ENCODE measurements at places on chromosomes 5 and 9. TPM values are rescaled to one million over a fixed set of nuclear protein-coding genes. Genes with fewer than 3 reads are reported as not detected.

The ADCY2 gene
- total RNA-seq: 0.52 TPM

The KIF4B gene
- total RNA-seq: not detected

The MYORG gene
- 65.2 TPM for total RNA-seq

The LRRC70 gene
- total RNA-seq: 2.4 TPM

The STPG3 gene
- total RNA-seq: not detected

The ANKRD34B gene
- total RNA-seq: not detected

The LPAR1 gene
- 25.7 TPM for total RNA-seq

All from left colon (tissue), 2 donors.